ENCODE measurements at places on chromosomes 6 and 20.

DNA sequence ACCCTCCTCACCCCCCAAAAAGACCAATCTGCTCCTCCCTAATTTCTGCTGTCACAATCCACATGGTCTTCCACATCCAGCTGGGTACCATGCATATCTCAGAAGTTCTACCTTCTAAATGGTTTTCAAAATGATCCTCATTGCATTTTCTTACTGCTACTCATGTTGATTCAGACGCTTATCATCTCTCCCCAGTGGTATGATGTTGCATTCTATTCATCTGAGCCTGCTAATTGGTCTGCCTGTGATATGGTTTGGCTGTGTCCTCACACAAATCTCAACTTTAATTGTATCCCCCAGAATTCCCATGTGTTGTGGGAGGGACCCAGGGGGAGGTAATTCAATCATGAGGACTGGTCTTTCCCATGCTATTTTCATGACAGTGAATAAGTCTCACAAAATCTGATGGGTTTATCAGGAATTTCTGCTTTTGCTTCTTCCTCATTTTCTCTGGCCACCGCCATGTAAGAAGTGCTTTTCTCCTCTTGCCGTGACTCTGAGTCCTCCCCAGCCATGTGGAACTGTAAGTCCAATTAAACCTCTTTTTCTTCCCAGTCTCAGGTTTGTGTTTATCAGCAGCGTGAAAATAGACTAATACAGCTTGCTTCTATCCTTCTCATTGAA, 41.4 kb upstream of the CLIC5 start:
- DNase-seq: no peak

GRCh38 chr6:134787261-134787877, 162.5 kb downstream of the ALDH8A1 start:
- DNase-seq: no peak

DNA sequence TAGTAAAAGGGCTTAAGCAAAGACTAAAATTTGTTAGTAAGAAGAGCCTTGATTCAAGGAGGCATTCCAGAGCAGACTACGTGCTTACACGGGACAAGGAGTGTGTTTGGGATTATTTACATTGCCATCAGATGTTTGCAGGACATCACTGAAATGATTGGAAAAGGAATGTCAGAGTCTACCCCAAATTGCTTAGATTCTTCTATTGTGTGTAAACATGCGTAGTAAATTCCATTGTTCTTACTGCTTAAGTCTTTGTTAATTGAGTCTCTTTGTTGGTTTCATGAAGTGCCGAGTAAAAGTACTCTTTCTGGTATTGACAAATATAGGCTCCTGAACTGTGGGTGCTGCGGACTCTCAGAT, 60.5 kb downstream of the CD83 start:
- DNase-seq: no peak

GRCh38 chr20:32527052-32527446, 58.1 kb downstream of the NOL4L start:
- no peak for DNase-seq

GRCh38 chr6:144170044-144170443, 19.7 kb downstream of the STX11 start:
- no peak for DNase-seq

GRCh38 chr20:64035933-64036345, at the start of gene C20orf204:
Gene C20orf204 (plus strand): TSS chr20:64036182. CDS start chr20:64036324, 142 bp downstream.
- DNase-seq: no peak

DNA sequence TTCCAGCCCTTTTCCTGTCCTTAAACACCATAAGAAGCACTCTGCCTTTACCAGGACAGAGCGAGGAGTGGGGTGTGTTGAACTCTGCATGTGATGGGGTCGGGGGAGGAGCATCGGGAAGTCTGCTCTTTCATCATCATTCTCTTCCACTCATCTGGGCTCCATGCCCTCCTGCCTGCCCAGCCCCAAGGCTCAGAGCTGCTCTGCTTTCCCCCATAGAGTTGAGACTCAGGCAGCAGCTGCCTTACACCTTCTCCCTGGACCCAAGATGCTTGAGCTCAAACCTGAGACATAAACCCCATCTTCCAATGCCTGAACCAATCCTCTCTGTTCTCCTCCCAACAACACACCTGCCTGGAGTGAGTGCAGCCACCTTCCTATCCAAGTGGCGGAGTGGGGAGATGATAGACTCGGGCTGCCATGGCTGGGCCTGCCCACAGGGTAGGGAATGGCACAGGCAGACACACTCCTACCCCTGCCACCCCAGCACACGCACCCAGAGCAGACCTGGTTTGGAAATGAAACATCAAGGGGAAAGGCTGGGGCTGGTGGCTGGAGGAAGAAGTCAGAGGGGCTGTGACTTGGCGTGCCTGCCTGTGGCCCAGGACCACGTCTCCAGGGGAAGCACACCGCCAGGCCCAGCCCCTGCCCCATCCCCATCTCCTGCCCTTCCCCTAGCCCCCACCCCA, 28.4 kb downstream of the TFEB start:
- no peak for DNase-seq

DNA sequence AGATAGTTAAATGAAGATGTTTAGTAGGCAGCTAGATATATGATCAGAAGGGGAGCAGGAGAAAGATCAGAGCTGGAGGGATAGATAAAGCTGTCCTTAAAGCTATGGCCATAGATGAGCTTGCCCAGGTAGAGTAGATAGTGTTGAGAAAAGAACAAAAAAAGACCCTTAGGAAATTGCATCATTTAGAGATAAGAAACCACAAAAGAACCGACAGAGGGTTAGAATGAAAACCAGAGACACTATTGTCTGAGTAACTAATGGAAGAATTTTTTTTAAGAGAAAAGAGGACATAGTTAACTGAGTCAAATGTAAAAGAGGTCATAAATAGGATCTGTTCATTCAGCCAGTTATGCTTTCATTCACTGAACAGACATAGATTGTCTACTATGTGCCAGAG, 101.8 kb downstream of the TNFAIP3 start:
- no peak for DNase-seq

DNA sequence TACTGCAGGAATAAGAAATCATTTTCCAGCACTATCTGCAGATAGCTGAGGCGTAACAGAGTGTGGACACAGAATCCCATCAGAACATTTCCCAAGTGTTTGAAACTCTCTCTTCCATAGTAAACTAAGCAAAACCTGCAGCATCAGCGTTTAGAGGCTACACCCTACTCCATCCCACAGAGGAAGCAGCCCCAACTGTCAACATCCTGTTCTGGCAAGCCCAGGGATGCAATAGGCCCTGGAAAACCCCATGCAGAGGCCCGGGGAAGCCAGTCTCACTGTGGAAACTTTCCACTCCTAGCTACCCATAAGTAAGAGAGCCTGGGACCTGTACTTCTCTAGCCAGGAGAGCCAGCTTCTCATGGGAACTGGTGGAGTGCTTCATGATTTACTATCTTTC, 129.4 kb downstream of the LY86 start:
- no peak for DNase-seq

GRCh38 chr6:34562861-34563512, 6.9 kb upstream of the SPDEF start:
- no peak for DNase-seq

GRCh38 chr6:32082478-32082877, 26.7 kb downstream of the TNXB start:
- DNase-seq: no peak

- DNase-seq: no peak
Measured at GRCh38 chr6:32718879-32719278, 22.3 kb upstream of the HLA-DQA2 start.

- DNase-seq: no peak
Measured at GRCh38 chr20:49951151-49951550, 15.0 kb downstream of the RNF114 start.

GRCh38 chr20:11891077-11891775, 26.5 kb upstream of the BTBD3 start:
- no peak for DNase-seq

DNA sequence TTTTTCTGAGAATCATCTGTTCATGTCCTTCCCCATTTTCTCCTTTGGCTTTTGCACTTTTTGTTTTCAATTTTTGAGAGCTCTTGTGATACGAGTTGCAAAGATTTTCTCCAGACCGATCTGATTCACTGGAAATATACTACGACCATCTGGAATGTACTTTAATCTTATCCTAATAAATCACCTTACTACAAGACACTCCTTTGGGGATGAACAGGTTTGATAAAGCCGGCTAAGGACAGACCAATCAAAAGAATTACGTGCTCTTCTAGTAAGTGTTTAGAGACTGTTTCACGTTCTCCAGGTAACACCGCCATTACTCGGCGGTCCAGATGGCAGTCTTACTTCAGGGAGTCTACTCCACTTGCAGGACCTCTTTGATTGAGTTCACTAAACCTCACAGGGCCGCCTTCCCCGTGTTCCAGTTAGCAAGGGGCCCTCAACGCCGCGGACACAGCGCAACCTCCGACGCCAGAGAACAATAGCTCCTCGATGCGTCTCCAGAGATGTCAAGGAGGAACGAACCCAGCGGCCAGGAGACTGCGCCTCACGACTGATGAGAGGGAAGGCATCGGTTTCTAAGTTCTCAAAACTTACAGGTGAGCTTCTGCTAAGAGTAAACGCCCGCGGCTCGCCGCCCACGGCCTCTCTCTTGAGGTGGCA, 920 bp upstream of the WTAP start:
- DNase-seq: no peak

DNA sequence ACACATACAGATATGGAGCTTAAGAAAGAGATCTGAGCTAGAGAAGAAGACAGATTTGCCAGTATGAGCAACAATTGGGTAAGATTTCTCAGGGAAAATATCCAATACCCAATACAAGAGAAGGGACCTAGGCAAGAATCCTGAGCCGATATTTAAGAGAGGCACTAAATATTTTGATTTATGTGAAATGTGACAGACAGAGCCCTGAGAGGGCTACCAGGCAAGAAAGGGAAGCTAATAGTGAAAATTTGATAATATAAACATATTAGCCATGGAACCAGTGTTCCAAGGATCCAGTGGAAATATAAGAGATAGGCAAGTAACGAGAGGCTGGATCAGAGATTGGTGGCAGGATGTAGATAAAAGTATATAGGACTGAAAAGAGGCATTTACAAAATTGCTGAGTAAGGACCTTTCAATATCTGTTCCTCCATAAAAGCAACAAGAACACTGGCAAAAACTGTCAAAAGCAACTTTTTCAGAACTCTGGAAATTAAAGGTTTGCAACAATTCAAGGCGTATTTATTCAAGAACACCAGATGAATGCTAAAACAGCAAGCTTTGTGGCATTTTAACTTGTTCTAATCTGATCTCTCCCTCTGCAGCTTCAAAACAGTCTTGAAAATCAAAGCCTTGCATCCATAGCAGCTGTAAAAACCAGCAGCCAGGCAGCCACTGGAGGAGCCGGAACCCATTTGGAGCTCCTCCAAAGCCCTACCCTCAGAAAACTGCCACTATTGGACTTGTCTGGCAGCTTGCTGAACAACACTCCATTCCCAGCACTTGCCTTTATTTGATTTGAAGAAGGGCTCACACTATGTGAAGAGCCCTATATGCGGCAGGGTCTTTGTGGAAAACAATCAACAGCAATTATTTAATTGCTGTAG, 58.8 kb downstream of the REV3L start:
- no peak for DNase-seq
